Jurkat, Clone E6-1 (cell line): ENCODE measurements at places on chromosomes 13 and 19.

DNA sequence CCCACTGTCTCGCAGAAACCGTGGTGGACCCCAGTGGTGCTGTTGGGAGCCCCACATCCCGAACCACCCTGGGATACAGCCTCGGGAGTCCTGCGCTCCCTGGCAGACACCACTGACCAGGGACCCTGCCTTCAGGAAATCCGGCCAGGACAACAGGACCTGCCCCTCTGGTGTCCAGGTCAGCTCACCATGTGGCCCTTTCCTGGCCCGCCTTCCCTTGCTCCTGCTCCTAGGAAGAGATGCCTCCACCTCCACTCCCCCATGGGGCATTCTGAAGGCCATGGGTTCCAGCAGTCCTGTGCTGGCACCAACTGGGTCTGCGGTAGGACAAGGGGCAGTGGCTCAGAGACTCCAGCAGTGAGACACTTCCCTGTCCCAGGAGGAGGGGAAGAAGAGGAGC, 22.5 kb upstream of the SLC7A10 start:
- no peak for DNase-seq

GRCh38 chr13:103097366-103097928, 31.2 kb upstream of the SLC10A2 start:
- no peak for DNase-seq

DNA sequence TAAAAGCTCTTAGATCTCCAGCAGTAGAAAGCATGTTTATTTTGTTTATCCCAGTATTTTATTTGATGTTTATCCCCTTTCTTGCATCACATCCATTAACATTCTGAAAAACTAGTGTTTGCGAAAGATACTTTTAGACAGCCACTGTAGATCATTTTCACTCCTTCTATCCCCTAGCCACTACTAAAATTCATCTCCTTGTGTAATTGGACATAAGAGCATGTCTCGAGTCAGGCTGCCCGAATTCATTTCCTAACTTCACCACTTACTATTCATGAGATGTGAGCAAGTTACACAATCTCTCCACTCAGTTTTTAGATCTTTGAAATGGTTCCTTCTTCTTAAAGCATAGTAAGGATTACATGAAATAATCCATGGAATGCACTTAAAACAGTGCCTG, 514.0 kb downstream of the KLF5 start:
- no peak for DNase-seq

- DNase-seq = no peak
These were observed 22.5 kb downstream of the LTBP4 start for GRCh38 chr19:40623403-40624251.

DNA sequence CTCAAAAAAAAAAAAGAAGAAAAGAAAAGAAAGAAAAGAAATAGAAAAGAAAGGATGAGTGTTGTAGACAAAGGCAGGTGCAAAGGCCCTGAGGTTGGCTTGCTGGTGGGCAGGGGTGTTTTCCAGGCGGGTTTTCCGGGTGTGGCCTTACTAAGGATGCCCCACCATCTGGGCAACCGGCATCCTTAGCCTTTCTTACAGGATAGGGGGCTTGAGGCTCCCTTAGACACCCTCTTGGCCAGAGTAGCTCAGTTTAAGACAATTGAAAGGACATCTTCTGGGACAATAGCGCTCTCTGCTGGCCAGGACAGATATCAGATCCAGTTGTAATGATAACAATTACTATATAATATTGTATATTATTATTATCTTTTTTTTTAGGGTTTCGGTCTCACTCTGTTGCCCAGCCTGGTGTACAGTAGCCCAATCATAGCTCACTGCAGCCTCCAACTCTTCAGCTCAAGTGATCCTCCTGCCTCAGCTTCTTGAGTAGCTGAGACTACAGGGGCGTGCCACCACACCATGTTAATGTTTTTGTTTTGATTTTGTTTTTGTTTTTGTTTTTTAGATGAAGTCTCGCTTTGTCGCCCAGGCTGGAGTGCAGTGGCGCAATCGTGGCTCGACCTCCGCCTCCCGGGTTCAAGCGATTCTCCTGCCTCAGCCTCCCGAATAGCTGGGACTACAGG, 1.4 kb upstream of the QTRT1 start:
- peak; percentile 63 for DNase-seq

GRCh38 chr19:30227012-30227621, 145.1 kb upstream of the ZNF536 start:
- no peak for DNase-seq

GRCh38 chr19:56124578-56124977, 3.5 kb upstream of the ZNF787 start:
- no peak for DNase-seq

GRCh38 chr13:110525328-110526319, 35.9 kb downstream of the RAB20 start:
- DNase-seq = peak; percentile 77

GRCh38 chr13:30671271-30671815, 53.6 kb downstream of the USPL1 start:
- no peak for DNase-seq

GRCh38 chr13:27339299-27339698, 68.7 kb downstream of the RASL11A start:
- DNase-seq = peak; percentile 55

- DNase-seq = no peak
These were observed 7.6 kb downstream of the LYPD3 start for GRCh38 chr19:43457809-43458208.

DNA sequence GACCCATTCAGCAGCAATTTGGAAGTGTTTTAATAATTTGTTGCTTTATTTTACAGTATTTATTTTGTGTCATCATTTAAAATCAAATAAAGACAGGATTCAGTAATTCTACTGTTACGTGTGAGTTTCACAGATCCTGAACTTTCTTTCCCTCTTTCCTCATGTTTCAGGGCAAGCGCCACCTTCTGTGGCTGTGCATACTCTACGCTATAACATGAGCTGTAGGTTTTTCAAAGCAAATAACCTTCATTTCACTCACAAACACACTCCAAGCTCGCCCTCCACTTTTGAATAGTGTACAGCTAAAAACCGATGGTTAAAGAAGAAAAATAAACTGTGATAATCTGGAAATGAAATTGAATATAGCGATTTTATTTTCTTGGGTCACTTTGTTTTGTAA, 753.3 kb downstream of the OLFM4 start:
- DNase-seq = no peak

DNA sequence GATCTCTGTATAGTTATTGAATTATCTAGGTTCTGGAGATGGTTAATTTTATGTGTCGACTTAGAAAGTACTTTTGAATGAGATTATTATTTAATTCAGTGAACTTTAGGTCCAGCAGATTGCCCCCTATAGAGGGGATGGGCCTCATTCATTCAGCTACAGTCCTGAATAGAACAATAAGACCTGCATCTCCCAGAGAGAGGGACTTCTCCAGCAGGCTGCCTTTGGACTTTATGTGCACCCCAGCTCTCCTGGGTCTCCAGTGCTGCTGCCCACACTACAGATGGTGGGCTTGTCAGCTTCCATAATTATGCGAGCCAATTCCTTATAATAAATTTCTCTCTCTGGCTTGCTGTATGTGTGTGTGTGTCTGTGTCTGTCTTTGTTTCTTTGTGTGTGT, 39.3 kb upstream of the KL start:
- DNase-seq = no peak

- no peak for DNase-seq
These were observed 147.6 kb downstream of the RBM26 start for GRCh38 chr13:79258489-79258888.

GRCh38 chr13:108963276-108963810, 333.9 kb downstream of the MYO16 start:
- DNase-seq = no peak

- DNase-seq = no peak
These were observed 56.8 kb downstream of the THSD1 start for GRCh38 chr13:52348983-52349780.

GRCh38 chr19:15776991-15777970, 10.2 kb upstream of the OR10H5 start:
- peak; percentile 36 for DNase-seq

GRCh38 chr13:43697323-43697722, 89.4 kb downstream of the ENOX1 start:
- DNase-seq = no peak

DNA sequence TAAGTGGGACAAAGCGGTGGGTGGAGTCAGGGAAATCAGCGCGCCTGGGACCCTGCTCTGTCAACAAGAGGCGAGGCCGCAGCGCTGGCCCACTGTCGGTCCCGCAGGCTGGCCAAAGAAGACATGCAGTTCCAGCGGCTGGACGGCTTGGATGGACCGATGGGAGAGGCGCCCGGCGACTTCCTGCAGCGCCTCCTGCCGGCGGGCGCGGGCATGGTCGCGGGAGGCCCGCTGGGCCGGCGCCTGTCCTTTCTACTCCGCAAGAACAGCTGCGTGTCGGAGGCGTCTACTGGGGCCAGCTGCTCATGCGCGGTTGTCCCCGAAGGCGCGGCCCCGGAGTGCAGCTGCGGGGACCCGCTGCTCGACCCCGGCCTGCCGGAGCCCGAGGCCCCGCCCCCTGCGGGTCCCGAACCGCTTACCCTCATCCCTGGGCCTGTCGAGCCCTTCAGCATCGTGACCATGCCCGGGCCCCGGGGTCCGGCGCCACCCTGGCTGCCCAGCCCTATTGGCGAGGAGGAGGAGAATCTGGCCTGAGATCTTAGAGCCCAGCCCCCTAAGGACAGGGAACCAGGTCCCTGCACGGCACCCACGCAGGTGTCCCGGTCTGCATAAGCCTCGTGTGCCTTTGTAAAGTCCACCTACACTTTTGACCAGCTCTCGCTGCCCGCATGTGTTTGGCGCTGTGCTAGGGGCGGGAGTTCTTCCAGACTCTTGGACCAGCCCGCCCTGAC, 6.1 kb downstream of the BEST2 start:
- no peak for DNase-seq

DNA sequence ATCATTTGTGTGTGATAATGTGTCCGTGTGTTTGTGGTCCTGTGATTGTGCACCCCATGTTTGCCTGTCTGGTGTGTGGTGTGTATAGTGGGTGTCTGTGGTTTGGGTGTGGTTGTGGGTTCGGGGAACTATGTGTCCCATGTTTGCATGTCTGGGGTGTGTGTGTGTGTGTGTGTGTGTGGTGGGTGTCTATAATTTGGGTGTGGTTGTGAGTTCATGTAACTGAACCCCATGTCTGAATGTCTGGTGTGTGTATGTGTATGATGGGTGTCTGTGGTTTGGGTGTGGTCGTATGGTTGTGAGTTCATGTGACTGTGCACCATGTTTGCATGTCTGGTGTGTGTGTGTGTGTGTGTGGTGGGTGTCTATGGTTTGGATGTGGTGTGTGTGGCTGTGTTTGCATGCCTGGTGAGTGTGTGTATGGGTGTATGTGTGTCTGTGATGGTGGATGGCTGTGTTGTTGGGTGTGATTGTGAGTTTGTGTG, 11.1 kb upstream of the NFIX start:
- no peak for DNase-seq

- DNase-seq = no peak
These were observed 336.0 kb downstream of the TBC1D4 start for GRCh38 chr13:75145927-75146326.

DNA sequence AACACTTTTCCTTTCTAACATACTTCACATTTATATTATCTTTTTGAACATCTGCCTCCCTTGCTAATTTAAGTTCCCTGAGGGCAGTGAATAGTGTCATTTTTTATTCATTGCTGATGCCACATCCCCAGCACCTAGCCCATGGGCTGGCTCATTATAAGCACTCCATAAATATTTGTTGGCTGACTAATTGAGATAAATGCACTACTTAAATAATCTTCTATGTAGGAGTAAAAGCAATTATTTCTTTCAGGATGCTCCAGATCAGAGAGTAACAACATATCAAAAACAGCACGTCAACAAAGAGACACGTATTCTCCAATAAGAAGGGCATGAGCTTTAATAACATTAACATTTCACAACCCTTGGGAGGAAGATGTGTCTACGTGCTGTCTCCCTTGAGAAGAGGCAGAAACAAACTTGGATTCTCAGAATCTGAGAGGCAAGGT, 228.2 kb downstream of the LHFPL6 start:
- no peak for DNase-seq

DNA sequence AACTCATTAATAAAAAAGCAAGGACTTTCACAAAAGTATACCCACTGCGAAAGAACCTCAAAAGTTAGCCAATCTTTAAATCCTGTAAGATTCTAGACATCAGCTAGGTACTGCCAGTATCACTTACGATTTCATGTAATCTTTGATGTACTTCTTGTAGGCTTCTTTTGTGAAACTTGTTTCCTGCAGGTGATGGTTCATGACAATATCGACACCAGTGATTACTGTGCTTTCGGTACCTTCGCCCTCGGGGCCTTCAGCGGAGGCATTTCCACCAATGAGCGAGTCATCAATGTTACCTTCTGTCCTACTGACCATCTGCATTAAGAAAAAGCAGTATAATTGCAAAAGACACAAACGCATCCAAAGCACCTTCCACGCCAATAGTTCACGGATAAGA, 1.1 kb downstream of the TPT1 start:
- DNase-seq = no peak

GRCh38 chr13:33727297-33728083, 90.5 kb upstream of the RFC3 start:
- DNase-seq = no peak

GRCh38 chr13:64992314-64992713, 2237.8 kb downstream of the PCDH9 start:
- DNase-seq = no peak
